ENCODE measurements at places on chromosomes 3 and 15. TPM values are rescaled to one million over a fixed set of nuclear protein-coding genes. Genes with fewer than 3 reads are reported as not detected.

DNA sequence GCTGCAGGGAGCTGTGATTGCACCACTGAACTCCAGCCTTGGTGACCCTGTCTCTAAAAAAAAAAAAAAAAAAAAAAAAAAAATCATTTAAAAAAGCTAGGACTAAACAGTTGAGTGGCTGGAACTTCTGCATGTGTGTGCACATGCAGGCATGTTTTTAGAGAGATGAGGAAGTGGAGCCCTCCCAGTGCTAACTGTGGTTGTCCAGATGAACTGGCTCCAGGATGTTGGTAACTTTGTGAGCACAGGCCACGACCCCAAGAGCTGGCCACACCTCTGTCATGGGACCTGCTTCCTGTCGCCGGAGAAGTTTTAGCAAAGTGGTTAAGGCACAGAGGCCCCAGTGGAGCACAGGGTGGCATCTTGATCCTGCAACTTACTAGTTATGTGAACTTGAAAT, 27.0 kb downstream of the CHCHD6 start:
- DNase-seq, result no peak

- no peak for DNase-seq
These were observed 418.8 kb upstream of the ALCAM start for GRCh38 chr3:104947943-104948342.

- no peak for DNase-seq
These were observed 225.6 kb upstream of the UBE2E1 start for GRCh38 chr3:23580096-23580713.

DNA sequence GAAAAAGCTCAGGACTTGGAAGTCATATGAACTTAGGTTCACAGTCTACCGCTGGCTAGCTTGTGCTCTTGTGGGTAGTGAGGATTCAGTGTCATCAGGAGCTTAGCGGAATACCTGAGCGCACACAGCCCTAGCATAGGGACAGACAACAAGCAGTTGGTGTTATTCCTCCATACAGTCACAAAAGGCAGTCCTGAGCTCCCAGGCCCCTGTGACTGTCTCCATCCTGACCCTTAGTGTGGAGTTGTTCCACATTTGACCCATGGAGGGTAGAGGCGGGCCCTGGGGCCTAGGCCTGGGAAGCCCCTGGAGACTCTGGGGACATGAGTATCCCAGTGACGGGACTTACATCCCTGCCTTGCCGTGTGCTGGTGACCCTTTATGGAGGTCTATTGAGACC, 131.5 kb upstream of the PLXNA1 start:
- no peak for DNase-seq

- DNase-seq, result no peak
These were observed 71.9 kb downstream of the ARNT2 start for GRCh38 chr15:80476036-80476435.

DNA sequence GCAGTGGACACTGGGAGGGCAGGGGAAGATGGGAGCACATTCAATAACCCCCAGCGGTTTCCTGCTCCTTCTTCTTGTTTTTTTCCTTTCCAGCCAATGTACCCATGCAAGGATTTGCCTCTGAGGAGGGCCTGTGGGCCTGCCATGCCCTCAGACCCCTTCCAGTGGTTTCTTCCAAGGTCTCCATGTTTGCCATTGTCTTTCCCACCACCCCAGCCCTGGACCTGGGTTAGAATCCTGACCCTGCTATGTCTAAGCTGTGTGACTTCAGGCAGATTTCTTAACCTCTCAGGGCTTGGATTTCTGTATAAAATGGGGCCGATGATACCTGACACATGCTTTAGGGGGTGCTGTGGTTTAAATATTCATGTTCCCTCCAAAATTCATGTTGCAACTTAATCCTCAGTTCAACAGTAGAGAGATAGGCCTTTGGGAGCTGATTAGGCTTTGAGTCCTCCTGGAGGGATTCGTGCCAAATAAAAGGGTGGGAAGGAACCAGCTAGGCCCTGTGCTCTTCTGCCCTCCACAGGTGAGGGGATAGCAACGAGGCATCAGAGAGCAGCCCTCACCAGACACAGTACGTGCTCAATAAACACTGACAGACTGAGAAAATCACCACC, 46.3 kb upstream of the FLNB start:
- DNase-seq, result no peak

DNA sequence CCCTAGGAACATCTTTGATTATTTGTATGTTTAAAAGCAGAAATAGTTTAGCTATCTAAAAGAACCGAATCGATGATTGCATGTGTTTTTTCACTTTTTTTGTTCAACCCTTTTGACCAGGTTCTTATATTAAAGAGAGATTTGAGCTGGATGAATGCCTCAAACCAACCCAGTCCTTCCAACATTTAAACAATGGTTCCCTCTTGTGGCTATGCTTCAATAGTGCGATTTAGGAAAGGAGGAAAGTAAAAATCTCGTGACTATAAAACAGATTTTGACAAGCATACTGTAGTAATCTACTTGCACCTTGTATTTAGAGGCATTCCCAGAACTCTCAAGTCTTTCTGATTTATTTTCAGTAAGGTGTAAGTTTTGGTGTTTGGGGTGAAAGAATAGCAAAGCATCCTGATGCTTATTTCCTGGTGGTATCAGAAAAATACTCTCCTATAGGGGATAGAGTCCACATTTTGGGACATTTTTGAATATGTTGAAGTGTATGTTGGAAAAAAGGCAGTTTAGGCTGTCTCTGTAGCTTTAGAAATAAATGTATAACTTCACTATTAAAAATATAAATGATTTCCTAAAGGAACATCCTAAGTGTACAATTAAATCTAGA, 159.6 kb upstream of the KCNH8 start:
- DNase-seq, result no peak

DNA sequence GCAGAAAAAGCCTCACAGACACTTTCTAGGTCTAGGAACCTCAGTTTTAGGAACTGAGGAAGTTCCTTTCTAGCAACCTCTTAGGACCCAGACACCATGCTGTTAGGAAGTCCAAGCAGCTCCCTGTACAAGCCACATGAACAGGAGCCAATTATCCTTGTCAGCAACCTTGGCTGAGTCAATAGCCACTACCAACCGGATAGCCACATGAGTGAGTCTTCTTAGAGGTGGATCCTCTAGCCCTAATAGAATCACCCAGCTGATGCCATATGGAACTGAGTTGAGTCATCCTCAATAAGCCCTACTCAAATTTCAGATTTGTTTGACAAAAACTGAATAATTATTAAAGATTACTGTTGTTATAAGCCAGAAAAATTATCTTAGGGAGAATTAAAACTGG, 256.2 kb downstream of the NLGN1 start:
- no peak for DNase-seq

GRCh38 chr3:144039661-144040060, 68.0 kb downstream of the DIPK2A start:
- DNase-seq, result no peak

DNA sequence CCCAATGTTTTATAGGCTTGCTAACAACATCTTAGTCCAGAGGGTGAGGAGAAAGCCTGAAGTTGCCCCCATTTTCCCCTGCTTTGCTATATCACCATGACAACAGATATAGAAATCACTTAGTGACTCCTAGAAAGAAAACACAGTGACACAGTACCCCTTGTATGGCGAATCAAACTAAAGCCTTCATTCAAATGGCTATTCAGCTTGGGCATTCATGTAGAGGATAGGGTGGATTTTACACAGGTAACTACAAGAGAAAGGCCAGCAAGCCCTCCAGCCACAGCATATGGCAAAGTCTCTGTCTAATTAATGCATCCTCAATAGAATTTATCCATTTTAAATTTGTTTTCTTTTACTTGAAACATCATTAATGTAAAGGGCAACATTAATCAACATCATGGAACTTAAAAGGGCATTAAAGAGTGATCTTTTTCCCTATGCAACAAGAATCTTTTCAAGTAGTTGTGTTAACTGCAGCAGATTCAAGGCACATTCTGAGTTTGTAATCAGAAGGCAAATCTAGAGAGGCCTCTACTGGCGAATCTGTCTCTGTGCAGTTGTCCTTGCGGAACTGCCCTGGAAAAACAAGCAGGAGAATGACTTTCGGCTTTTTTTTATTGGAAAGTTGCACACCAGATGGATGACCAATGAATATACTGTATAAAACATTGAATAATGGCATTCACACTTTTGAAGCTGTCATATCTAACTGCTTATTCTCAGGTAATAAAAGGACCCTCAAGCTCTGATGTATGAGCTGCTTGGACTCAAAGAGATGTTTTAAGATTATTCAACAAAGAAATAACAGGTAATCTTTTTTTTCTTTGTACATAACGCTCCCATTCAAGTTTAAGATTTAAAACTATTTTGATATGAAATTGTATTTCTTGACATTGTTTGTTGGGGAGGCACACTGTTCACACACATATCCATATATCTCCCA, 621.7 kb upstream of the AGTR1 start:
- no peak for DNase-seq

DNA sequence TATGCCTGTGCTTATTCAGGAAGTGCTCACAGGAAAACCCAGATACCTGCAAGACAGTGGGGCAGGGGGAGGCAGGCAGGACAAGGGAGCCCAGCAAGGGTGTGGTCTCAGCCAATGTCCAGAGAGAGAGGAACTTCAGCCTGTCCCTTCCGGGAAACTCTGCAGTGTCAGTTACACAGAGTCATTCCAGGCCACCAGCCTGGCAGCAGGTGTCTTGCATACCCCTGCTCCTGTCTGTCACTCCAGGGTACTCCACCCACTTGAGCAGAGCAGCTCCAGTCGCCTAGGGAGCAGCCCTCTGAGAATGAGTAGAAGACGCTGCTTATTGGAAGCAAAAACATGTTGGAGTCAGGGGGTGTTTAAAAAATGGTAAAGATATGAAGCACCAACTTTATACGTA, 431.2 kb upstream of the RGMA start:
- no peak for DNase-seq

DNA sequence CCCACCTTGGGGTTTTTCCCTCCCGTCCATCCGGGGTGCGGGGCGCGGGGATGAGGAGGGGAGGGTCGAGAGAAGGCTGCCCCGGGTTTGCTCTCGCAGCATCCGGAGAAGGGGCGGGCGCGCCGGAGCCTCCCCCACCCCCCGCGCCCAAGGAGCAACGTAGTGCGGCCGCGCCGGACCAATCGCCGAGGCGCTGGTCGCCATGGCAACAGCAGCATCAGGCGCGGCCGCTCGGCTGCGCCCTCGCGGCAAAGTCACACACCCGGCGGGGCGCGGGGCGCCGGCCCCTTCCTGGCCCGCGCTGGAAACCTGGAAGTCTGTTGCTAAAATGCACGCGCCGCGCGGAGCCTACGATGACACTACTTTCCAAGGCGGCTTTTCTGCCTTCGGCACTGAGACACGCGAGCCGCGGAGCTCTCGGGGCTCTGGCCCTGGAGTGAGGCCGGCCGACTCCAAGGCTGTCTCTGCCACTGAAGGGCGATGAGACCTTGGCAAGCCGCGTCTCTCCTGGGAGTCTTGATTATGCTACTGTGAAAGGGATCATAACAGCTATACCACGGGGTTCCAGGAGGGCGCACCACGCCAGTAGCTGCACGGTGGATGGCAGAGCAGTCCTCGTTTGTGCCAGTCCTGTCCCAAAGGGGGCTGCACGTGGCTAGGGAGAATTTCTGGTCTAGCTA, at the start of gene IQSEC1:
IQSEC1 (minus strand) TSS at position 104 of the 680 bp plus-strand sequence. CDS start 415 bp downstream, outside the sequence.
- DNase-seq, result no peak

DNA sequence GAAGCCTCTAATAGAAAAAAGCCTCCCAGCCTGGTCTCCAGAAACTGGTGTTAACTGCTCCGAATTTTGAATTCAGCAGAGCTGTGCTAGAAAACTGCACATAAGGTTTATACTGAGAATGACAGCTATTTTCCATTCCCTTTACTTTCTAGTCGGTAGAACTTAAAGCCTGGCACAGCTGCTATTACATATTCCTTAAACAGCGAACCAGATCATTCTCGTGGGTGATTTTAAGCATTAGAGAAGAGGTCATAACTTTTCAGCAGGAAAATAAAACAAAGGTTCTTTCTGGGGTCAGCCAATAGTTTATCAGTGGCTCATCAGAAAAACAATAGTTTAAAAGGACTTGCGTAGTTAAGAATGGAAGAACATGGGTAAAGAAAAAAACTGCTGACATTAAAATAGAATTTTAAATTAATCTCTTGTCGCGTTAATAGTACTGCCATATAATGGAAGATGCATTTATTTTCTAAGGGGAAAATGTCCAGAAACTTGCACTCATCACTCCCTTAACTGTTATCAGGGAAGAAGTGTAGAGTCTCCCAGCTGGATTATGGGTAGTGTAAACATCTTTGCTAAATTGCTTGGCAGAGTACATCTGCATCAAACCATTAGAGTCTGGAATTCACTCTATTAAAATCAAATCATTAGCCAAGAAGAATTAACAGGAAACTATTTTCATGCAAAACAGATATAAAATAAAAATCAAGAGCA, 7.9 kb downstream of the VGLL4 start:
- no peak for DNase-seq

GRCh38 chr3:186108106-186108940, 566 bp downstream of the ETV5 start:
- no peak for DNase-seq

- DNase-seq, result no peak
These were observed 979 bp downstream of the UNC13C start for GRCh38 chr15:53979051-53979788.

GRCh38 chr3:80696280-80696679, 928.5 kb upstream of the ROBO1 start:
- peak; percentile 85 for DNase-seq

- DNase-seq, result no peak
These were observed 50.6 kb upstream of the SLC6A1 start for GRCh38 chr3:10941972-10942371.

DNA sequence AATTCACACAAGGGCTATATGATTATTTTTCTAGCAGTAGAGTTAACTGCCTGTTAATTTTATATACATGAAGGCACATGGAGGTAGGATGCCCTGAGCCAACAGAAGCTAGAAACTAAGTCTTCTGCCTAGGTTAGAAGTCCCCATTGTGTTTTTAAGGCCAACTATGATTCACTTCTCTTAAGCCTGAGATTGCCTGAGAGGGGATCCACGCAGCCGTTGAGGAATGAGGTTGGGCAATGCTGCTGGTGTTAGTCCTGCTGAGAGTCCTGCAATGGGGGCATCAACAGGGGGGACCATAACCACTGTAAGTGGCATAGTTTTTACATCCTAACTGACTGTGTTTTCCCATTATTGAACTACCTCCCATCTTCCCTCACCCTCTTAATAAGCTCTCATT, 60.1 kb upstream of the PFN2 start:
- DNase-seq, result no peak

DNA sequence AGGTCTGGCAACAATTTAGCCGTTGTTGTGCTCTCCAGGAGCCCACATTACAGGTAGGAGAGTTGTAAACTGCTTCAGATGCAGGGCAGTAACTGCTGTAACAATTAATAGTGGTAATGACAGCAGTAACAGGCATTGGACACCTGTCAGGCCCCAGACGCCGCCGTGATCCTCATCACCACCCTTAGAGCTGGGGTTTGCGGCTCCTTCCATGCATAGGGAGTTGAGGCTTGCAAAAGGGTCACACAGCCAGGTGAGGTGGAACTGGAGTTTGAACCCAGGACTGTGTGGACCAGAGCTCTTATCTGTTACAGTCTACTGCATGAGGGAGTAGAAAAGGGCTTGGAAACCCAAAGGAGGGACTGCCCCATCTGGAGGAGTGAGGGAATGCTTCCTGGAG, 26.8 kb upstream of the NR2C2 start:
- DNase-seq, result no peak

The MB21D2 gene
- 22.6 TPM for total RNA-seq

The NCBP2 gene
- 38.8 TPM for total RNA-seq

The SACM1L gene
- 77.9 TPM for total RNA-seq

The RLBP1 gene
- total RNA-seq, result not detected

The GOLGA6A gene
- not detected for total RNA-seq

The SLMAP gene
- total RNA-seq, result 559 TPM

Data from urinary bladder (tissue), 4 donors.